ENCODE measurements at places on chromosomes 7 and 10.
A peak's percentile ranks its signal among the peaks of the same experiment; 100 is the strongest.

- DNase-seq, result peak; percentile 79
Measured at GRCh38 chr7:100119970-100120732, 717 bp downstream of the CNPY4 start.

DNA sequence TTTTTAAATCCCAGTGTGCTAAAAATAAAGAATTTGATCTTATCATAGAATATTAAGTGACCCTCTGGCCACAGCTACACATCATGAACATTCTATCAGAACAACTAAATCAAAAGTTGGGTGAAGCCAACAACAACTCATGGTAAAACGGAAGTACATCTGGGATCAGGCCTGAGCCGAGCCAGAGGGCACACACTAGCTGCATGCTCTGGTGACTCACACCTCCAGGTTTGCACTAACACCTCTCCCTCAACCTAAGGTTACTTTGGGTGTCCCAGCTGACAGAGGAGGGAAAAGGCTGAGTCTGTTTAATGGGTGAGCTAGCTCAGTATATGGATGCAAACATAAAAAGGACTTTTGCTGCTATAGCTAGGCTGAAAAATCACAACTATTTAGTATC, 281.6 kb downstream of the HGF start:
- DNase-seq, result no peak

- peak; percentile 69 for DNase-seq
Measured at GRCh38 chr7:55593515-55594318, 21.4 kb upstream of the VOPP1 start.

DNA sequence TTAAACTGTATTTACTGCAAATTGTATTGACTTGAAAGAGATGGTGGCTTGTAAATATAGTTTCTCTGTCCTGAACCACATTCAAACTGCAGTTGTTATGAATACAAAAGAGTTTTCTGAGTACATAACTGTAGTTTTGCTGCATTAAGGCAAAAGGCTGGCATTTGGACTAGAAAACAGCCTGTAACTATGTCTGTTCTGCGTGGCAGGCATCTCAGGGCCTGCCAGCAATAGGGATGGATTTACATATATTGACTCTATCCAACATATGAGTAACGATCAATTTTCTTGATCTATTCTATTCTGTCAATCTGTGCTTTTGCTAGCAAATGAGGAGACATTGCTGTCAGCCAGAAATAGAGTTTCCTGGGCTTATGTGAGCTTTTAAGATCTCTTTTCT, 174.6 kb downstream of the TMEM26 start:
- no peak for DNase-seq

Measured in CD4-positive, alpha-beta T cell treated with Interleukin-15 for 4 hours (primary cell).